ENCODE measurements at places on chromosomes 3 and 15. TPM values are rescaled to one million over a fixed set of nuclear protein-coding genes. Genes with fewer than 3 reads are reported as not detected.
A peak's percentile ranks its signal among the peaks of the same experiment; 100 is the strongest.

GRCh38 chr15:56241374-56242105 is 2.1 kb downstream of the RFX7 start:
- H3K4me3 ChIP-seq = peak overlapping the region; percentile 93
- DNase-seq = no peak
- H3K36me3 ChIP-seq = peaks cover 5% of the 10 kb centered on the region
- no peak overlapping the region for H3K27ac ChIP-seq
- H3K4me1 ChIP-seq = peaks cover 19% of the 10 kb centered on the region

GRCh38 chr3:44128057-44128775 is 113.5 kb upstream of the TOPAZ1 start:
- no peak overlapping the region for H3K27ac ChIP-seq
- H3K27me3 ChIP-seq = no peaks in the 10 kb centered on the region
- H3K4me1 ChIP-seq = peaks cover 13% of the 10 kb centered on the region
- no peaks in the 10 kb centered on the region for H3K36me3 ChIP-seq

Gene ISLR
- total RNA-seq = not detected

DNA sequence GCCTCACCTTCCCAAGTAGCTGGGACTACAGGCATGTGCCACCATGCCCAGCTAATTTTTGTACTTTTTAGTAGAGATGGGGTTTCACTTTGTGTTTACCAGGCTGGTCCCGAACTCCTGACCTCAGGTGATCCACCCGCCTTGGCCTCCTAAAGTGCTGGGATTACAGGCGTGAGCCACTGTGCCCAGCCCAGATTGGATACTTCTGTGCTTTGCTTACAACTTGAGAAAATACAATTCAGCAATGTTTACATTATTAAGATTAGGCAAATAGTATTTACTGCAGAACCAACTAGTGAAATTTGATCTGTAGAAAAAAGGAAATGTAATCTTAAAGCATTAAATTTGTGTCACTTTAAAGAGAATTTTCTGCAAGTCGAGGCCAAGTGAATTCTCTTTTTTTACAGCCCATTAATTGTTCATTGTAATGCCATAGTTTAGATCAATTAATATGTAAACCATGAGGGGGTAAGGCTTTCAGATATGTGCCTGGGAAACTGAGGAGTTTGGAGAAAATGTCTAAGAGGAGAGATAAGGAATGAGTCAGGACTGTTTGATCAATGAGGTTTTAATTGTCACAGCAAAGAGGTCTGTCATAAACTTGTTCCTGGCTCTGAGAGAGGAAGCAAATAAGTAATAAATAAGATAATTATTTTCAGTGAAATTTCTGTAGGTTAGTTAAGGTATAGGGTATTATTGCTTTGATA is 15.3 kb downstream of the PYDC2 start:
- no peak overlapping the region for H3K27ac ChIP-seq
- peaks cover 3% of the 10 kb centered on the region for H3K27me3 ChIP-seq
- no peaks in the 10 kb centered on the region for H3K4me1 ChIP-seq

- no peak overlapping the region for H3K4me3 ChIP-seq
- H3K36me3 ChIP-seq = no peaks in the 10 kb centered on the region
- H3K27ac ChIP-seq = no peak overlapping the region
- no peaks in the 10 kb centered on the region for H3K4me1 ChIP-seq
- no peaks in the 10 kb centered on the region for H3K27me3 ChIP-seq
Observed at GRCh38 chr3:80445641-80446040, 677.8 kb upstream of the ROBO1 start.

GRCh38 chr15:64389036-64389435 is 1.4 kb downstream of the TRIP4 start:
- no peaks in the 10 kb centered on the region for H3K27me3 ChIP-seq
- peak overlapping the region; percentile 100 for H3K4me3 ChIP-seq
- peak overlapping the region; percentile 62 for H3K27ac ChIP-seq
- no peak for DNase-seq
- H3K36me3 ChIP-seq = no peaks in the 10 kb centered on the region
- peaks cover 22% of the 10 kb centered on the region for H3K4me1 ChIP-seq

DNA sequence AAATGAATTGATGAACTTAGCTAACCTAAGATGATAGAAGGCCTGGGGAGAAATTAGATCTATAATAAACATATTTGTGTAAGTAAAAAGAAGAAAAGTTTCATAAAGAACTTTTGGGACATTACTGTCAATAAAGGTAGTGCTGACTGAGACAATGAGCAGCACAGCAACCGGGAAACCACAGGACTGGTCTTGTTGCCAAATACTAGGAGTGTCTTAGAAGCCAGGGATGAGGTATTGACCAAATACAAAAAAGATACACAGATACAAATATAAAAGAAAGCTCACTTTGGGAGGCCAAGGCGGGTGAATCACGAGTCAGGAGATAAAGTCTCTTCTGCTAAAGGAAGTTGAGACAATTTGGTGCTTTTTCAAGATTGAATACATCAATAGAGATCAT is 362.4 kb upstream of the ZNF385D start:
- no peak overlapping the region for H3K4me3 ChIP-seq
- H3K4me1 ChIP-seq = no peaks in the 10 kb centered on the region
- no peaks in the 10 kb centered on the region for H3K27me3 ChIP-seq
- H3K36me3 ChIP-seq = no peaks in the 10 kb centered on the region
- no peak overlapping the region for H3K27ac ChIP-seq

GRCh38 chr3:156847752-156848448 is 21.7 kb downstream of the LEKR1 start:
- no peak for DNase-seq
- no peak overlapping the region for H3K27ac ChIP-seq
- H3K27me3 ChIP-seq = no peaks in the 10 kb centered on the region
- no peak overlapping the region for H3K4me3 ChIP-seq
- no peaks in the 10 kb centered on the region for H3K4me1 ChIP-seq

DNA sequence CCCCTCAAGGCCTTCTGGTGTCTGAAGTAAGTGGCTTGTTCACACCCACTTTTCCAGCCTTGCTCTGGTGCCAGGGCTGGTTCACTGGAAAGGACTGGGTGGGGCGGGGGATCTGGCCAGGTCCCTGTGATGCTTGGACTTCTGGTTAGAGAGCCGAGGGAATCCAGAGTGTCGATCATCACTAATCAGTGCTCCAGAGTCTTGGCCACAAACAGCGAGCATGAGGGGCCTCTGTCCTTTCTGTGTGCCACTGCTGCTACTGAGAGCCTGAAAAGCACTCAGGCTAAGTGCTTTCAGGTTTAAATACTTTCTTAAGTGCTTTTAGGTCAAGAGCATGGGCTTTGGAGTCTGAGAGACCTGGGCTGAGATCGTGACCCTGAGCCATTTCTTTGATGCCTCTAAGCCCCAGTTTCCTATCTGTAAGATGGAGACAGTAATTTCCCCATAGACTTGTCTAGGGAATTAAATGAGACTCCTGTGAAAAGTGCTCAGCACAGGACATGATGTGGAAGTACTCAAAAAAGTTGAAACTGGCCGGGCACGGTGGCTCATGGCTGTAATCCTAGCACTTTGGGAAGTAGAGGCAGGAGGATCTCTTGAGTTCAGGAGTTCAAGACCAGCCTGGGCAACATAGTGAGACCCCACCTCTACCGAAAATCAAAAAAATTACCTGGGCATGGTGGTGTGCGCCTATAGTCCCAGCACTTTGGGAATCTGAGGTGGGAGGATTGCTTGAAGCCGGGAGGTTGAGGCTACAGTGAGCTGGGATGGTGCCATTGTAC is 53.8 kb upstream of the SEC22A start:
- H3K27me3 ChIP-seq = no peaks in the 10 kb centered on the region
- H3K27ac ChIP-seq = no peak overlapping the region
- H3K36me3 ChIP-seq = peaks cover 32% of the 10 kb centered on the region
- no peak for DNase-seq
- H3K4me3 ChIP-seq = no peak overlapping the region
- H3K4me1 ChIP-seq = no peaks in the 10 kb centered on the region

GRCh38 chr3:148723631-148724030 is 25.9 kb downstream of the AGTR1 start:
- H3K36me3 ChIP-seq = no peaks in the 10 kb centered on the region
- H3K4me3 ChIP-seq = no peak overlapping the region
- H3K4me1 ChIP-seq = no peaks in the 10 kb centered on the region
- no peak overlapping the region for H3K27ac ChIP-seq

DNA sequence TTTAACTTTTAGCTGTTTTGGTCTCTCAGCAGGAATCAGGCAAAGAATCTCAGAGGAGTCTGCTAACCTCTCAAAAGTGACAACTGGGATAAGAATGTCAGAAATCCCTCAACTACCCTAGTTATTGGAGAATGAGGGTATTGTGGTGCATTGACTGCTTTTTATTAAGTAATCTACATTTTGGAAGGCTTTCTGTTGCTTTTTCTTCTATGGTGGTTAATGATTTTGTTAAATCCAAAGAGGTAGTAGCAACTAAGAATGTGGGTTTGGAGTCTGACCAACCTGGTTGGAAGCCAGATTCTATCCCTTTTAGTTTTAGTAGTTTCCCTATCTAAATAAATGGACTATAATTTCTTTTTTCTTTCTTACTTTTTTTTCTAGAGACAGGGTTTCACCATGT is 94.7 kb upstream of the RNF7 start:
- no peaks in the 10 kb centered on the region for H3K27me3 ChIP-seq
- no peak overlapping the region for H3K27ac ChIP-seq
- no peaks in the 10 kb centered on the region for H3K36me3 ChIP-seq
- peaks cover 1% of the 10 kb centered on the region for H3K4me1 ChIP-seq

DNA sequence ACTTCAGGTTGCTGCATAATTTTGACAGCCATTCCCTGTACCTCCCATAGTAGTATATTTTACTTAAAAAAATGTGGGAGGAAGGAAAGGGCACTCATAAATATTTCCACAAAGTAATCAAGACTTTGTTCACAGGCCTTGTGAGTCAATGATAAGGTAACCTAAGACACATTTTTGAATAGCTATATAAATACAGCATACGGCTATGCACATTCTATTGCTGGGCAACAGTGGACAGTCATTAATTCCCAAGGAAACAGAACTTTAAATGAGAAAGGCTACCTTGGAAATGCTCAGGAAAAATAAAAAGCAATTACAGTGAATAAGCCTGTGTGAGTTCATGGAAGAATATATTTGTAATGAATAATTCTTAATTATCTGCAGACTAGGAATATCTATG is 144.0 kb downstream of the CADM2 start:
- H3K27ac ChIP-seq = no peak overlapping the region
- no peak for DNase-seq
- H3K36me3 ChIP-seq = no peaks in the 10 kb centered on the region

DNA sequence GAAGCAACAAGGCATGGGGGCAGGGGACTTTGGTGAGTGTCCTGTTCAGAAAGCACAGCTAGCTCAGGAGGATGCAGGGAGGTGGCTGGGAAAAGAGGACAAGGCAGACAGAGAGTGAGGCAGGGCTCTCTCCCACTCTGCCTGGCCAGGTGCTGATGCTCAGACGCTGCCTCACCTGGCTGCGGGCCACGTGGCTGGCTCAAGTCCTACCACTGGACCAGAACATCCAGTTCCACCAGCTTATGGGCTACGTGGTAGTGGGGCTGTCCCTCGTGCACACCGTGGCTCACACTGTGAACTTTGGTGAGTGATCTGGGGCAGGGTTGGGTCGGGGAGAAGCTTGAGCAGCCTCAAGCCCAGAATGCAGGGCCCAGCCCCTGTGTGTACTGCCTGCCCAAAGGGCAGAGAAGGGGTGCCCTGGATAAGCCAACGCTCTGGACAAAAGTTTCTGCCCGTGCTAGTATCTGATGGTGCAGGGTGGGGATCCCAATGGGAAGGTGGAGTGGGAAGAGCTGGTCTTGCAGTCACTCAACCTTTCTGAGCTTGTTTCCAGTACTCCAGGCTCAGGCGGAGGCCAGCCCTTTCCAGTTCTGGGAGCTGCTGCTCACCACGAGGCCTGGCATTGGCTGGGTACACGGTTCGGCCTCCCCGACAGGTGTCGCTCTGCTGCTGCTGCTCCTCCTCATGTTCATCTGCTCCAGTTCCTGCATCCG is 20.9 kb downstream of the NOX5 start:
- H3K4me3 ChIP-seq = no peak overlapping the region
- no peak for DNase-seq

Gene IL16
- 395 TPM for total RNA-seq

DNA sequence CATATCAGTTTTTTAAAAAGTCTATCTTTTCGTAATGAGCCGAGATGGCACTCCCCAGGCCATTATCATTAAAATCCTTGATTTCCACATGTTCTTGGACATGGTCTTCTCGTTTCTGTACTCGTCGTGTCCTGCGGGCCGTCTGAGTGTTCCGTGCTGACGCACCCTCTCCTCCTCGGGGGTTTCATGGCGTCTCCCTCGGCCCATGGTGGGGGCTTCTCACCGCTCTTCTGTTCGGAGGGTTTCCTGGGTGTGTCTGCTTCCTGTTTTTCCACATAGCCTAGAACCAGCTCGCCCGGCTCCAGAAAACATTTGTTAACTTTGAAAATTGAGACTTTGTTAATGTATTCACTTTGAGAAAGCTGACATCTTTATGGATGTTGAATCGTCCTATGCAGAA is 92.7 kb downstream of the VGLL4 start:
- H3K4me3 ChIP-seq = no peak overlapping the region
- no peak for DNase-seq
- H3K27ac ChIP-seq = peak overlapping the region; percentile 2
- peaks cover 21% of the 10 kb centered on the region for H3K36me3 ChIP-seq
- peaks cover 15% of the 10 kb centered on the region for H3K4me1 ChIP-seq

Gene BCHE
- not detected for total RNA-seq

- peaks cover 1% of the 10 kb centered on the region for H3K27me3 ChIP-seq
- H3K36me3 ChIP-seq = no peaks in the 10 kb centered on the region
- no peaks in the 10 kb centered on the region for H3K4me1 ChIP-seq
Observed at GRCh38 chr3:132222868-132223538, 94.2 kb upstream of the ACP3 start.

GRCh38 chr15:41558400-41559238 is at the start of gene TYRO3:
TSS of gene TYRO3 (plus strand) at chr15:41559212. CDS start at chr15:41559258, 46 bp downstream.
- H3K27ac ChIP-seq = peak within 1 kb of the TSS; percentile 91
- DNase-seq = peak; percentile 64
- peaks cover 4% of the 10 kb centered on the region for H3K27me3 ChIP-seq
- no peaks in the 10 kb centered on the region for H3K36me3 ChIP-seq

DNA sequence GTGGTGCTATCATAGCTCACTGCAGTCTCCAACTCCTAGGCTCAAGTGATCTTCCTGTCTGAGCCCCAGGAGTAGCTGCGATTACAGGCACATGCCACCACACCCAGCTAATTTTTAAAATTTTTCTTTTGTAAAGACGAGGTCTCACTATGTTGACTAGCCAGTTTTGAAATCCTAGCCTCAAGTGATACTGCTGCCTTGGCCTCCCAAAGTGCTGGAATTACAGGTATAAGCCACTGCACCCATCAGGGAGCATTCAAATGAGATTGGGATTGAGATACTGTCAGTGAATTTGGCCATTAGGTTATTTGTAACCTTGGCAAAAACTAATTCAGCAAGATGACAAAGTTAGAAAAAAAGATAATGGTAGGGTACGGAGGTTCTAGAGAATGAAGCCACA is 21.7 kb downstream of the EDC3 start:
- no peak overlapping the region for H3K27ac ChIP-seq
- peaks cover 51% of the 10 kb centered on the region for H3K36me3 ChIP-seq
- no peak for DNase-seq
- no peaks in the 10 kb centered on the region for H3K27me3 ChIP-seq

Gene FHIT
- 15.5 TPM for total RNA-seq

- H3K36me3 ChIP-seq = no peaks in the 10 kb centered on the region
- peaks cover 2% of the 10 kb centered on the region for H3K27me3 ChIP-seq
- H3K4me3 ChIP-seq = no peak overlapping the region
- no peak for DNase-seq
Observed at GRCh38 chr3:155154255-155154654, 74.1 kb downstream of the MME start.

GRCh38 chr15:76059320-76060117 is at the start of gene TMEM266:
TSS of gene TMEM266 (plus strand) at chr15:76059985. CDS start at chr15:76134264, 74,279 bp downstream.
- H3K27ac ChIP-seq = no peak within 1 kb of the TSS
- peaks cover 77% of the 10 kb centered on the region for H3K27me3 ChIP-seq
- peaks cover 16% of the 10 kb centered on the region for H3K4me1 ChIP-seq
- no peaks in the 10 kb centered on the region for H3K36me3 ChIP-seq
- H3K4me3 ChIP-seq = peak within 1 kb of the TSS; percentile 85

Gene ENTPD3
- not detected for total RNA-seq

GRCh38 chr15:91712286-91712685 is 141.2 kb upstream of the SLCO3A1 start:
- peaks cover 11% of the 10 kb centered on the region for H3K27me3 ChIP-seq
- H3K4me3 ChIP-seq = no peak overlapping the region
- no peak overlapping the region for H3K27ac ChIP-seq

All from naive thymus-derived CD8-positive, alpha-beta T cell (primary cell).